ENCODE measurements at places on chromosomes 1 and 21.

DNA sequence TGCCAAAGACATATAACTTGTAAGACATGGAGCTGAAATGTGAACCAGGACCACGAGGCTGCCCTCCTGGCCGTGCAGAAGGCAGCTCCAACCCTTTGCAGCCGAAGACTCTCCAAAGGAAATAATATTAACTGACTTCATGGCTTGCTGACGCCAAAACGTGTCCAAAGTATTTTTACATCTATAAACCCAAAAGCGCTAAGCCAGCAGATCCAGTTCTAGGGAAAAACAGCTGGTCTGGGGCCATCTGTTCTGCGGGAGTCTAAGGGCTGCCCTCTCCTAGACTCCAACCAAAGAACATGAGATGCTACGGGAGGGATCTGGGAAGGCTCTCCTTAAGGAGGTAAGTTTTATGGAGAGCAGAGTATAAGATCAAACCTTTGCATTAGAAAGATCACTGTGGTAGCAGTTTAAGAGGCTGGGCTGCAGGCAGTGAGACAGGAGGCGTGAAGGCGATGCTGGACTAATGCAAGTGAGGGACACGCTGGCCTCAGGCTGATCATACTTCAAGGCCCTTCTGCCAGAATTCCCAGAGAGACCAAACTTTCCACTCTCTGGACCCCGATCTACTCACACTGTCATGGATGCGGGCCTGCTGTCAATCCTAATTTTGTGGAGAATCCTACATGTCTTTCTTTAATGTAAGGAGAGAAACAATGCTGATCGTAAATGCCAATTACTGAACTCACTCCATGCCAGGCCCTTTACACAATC is 1.2 kb downstream of the TMEM53 start:
- DNase-seq, result no peak

DNA sequence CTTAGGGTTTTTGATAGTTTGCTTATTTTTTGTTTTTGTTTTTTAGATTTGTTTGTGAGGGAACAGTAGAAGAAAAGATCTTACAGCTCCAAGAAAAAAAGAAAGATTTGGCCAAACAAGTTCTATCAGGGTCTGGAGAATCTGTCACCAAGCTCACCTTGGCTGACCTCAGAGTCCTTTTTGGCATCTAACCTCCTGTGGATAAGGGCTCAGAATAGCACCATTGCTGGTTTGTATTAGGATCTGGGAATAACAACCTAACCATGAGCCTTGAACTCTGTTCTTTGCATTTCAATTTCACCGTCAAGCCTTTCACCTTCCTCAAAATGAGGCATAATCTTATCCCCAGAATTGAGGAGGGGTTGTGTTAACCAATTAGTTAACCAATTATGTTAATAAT is 20.2 kb downstream of the TRIM45 start:
- DNase-seq, result no peak

DNA sequence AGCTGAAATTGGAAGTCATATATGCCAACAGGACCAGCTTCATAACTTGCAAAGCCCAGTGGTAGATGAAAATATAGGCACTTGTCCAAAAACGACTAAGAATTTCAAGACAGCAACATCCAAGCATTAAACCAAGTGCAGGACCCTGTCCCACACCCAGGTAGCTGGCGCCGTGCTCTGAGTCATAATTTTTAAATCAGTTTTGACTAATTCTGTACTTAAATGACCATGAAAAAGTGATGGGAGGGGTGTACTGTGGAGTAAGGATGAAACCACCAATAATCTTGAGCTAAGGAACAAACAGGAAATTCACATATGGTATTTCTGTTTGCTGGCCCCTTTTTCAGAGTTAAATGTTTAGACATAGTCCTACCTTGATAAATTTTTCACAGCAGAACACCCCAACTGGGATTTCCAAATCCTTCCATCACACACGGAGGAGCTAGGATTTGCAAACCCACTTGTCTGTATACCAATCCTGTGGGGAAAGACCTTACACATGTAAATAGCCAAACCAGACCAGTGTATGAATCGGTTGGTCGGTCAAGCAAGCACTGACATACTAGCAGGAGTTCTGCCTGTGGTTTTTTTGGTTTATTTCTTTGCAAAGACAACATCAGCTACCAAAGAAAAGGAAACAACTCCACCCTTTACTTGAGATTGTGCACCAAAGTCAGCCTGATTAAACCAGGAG is 235.7 kb upstream of the RAB4A start:
- peak; percentile 47 for DNase-seq

GRCh38 chr1:15989776-15990175 is 13.9 kb upstream of the ZBTB17 start:
- no peak for DNase-seq

DNA sequence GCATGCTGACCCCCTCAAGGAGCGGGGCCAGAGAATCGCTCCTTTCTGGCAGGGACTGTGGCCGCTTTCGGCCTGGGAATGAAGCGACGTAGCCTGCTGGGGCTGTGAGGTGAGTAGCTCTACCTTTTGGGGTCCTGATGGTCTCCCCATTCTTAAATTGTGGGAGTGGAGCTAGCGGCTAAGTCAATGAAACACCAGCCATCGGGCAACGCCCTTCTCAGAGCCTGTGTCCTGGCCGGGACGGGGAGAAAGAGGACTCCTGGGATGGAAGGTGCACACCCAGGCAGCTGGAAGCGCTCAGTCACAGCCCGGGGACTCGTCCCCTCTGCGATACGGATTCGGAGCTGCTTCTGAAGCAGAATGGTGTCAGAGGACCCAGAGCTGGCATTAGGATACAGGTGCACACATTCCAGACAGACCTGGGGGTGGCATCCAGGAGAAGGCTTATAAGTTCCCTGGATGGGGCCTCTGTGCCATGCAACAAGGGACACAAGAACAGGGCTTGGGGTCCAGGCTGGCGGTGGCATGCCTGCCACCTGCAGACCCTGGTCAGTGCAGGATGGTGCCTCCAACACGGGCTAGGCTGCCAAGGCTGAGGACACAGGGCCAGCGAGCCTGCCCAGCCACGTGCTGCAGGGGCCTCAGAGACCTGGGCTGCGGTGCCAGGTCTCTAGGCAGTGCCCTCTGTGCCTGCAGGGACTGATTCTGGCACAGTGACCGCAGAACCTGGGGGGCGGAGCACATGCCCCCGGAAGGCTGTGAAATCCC is 945 bp upstream of the WNT9A start:
- DNase-seq, result no peak

- no peak for DNase-seq
Observed at GRCh38 chr1:221241157-221241556, 361.9 kb downstream of the HLX start.

All from NAMALWA (cell line).